Metanephros (tissue), 2 donors: ENCODE measurements at places on chromosomes 6 and 20. TPM values are rescaled to one million over a fixed set of nuclear protein-coding genes. Genes with fewer than 3 reads are reported as not detected.

Gene GLO1
- total RNA-seq: 85.4 TPM

Gene CLVS2
- total RNA-seq: 0.18 TPM

Gene PAK5
- total RNA-seq: 0.06 TPM

Gene NT5E
- 6.8 TPM for total RNA-seq

Gene SYNCRIP
- total RNA-seq: 56.9 TPM

Gene POU5F1
- total RNA-seq: 11.4 TPM

Gene SNAI1
- total RNA-seq: 7.2 TPM

Gene CTAGE9
- not detected for total RNA-seq

Gene BNIP5
- 0.58 TPM for total RNA-seq

Gene WFDC12
- not detected for total RNA-seq

Gene NXT1
- total RNA-seq: 25.2 TPM

Gene BTNL2
- not detected for total RNA-seq

Gene ATP6V1G2
- total RNA-seq: 2.2 TPM

Gene TCP11
- 1.5 TPM for total RNA-seq

Gene PLAGL1
- 80.4 TPM for total RNA-seq

Gene RIMS1
- total RNA-seq: 3.2 TPM

Gene ID4
- 126 TPM for total RNA-seq

Gene EGFL8
- 14.0 TPM for total RNA-seq

Gene FAXC
- 2.4 TPM for total RNA-seq

Gene BCAS1
- total RNA-seq: 3.3 TPM
